ENCODE measurements at places on chromosomes 12 and 14.

GRCh38 chr12:104354167-104354867 lies 50.8 kb downstream of the EID3 start:
- DNase-seq, result no peak

GRCh38 chr12:72072592-72073212 lies 134.1 kb downstream of the TPH2 start:
- no peak for DNase-seq

DNA sequence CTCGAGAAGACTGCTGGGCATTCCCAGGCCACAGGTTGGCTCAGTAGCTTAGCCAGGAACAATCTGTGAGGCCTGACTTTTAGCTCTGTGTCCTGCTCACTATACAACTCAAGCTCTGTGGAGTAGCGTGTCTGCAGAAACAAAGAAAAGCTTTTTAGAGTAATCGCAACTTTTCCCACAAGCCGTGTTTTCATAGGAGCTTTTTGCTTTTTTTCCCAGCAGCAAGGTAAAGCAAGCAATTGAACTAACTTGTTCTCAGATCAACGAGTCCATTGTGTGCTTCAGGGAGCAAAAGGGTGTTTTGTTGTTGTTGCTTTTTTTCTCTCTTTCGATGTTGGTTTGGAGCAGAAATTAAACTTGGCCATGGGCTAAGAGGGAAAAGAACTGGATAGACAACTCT lies 97.3 kb upstream of the BCL2L14 start:
- no peak for DNase-seq

DNA sequence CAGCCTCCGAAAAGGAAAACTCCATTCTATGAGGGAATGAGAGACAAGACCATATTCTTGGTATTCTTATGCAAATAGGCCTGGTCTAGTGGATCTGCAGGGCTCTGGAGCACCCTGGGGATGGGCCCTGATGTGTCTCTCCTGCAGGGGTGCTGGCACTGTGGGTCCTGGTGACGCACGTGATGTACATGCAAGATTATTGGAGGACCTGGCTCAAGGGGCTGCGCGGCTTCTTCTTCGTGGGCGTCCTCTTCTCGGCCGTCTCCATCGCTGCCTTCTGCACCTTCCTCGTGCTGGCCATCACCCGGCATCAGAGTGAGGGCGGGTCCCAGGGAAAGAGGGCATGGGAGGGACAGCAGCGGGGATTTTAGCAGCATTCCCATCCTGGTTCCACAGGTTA lies 5.8 kb downstream of the SLC48A1 start:
- no peak for DNase-seq

DNA sequence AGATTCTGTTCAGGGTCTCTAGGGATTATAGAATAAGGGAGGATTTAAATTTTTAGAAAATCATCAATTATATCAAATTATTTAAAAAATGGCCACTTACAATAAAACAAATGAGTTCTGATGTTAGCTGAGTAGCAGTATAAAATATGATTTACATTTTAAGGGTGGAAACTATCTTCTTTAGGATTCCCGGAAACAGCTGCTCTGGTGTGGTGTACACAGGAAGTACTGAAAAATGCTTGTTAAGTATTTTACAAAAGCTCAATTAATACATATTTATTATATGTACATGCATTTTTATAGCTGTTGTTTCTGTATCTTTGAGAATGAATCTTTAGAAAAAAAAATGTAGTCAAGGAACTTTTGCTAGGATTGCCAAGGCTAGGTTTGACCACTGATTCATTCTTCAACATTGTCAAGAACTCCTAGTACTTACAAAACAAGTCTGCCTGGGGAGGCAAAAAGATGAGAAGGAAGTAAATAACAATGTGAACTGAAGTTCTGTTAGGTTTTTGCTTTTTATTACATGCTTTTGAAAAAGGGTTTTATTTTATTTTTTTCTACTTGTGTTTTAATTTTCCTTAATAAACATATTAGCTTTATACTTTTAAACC lies 48.0 kb downstream of the ARF6 start:
- DNase-seq, result no peak

- no peak for DNase-seq
These were observed 123.1 kb upstream of the FAR2 start for GRCh38 chr12:29025937-29026336.

GRCh38 chr14:73797543-73798265 lies 53.9 kb upstream of the PTGR2 start:
- no peak for DNase-seq

DNA sequence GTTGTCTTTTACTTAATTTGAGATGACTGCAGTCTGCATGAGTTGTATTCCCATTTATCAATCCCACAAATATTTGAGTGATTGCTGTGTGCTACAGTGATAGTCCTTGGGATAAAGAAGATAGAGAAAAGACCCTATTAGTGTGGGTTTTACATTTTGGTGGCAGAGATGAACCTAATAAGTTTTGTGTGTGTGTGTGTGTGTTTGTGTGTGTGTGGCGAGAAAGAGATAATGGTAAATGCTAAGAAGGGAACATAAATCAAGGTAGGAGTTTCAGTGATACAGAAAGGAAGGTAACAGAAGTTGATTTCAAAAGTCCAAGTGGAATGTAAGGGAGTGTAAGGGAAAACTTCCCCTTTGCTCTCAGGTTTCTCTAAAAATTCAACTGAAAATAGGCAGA lies 2.6 kb upstream of the DDX55 start:
- no peak for DNase-seq

DNA sequence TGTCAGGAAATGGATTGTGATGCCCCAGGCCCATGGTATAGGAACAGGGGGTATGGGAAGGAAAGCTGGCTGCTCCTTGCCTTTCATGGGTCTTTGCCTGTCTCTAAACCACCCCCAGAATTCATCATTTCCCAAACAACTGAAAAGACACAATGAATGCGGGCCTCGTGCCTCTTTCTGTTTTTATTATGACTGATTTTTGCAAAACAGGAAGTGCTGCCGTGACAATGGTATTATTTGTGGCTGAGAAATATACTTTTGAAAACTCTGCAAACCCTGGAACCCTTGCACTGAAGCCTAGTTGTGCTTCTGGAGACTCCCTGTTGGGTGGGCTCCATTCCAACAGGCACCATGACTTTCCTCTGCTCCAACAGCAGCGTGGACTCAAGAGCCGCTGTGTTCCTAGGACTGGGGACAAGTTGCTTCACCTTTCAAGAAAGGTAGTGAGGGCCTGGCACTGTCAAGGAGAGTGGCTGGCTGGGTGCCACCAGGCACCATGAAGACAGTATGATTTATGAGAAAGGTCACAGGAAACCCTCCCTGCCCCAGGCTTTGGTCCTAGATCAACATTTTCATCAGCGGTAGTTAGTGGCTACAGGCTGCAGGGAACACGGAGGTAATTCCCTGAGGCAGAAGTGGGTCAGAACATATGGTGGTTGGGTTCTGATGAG lies 4.8 kb upstream of the DGLUCY start:
- no peak for DNase-seq

GRCh38 chr14:100004392-100004791 lies 60.8 kb upstream of the EVL start:
- no peak for DNase-seq

GRCh38 chr14:77605392-77605972 lies 11.0 kb downstream of the SPTLC2 start:
- no peak for DNase-seq

- no peak for DNase-seq
These were observed 92.3 kb downstream of the RGS6 start for GRCh38 chr14:72024504-72024903.

DNA sequence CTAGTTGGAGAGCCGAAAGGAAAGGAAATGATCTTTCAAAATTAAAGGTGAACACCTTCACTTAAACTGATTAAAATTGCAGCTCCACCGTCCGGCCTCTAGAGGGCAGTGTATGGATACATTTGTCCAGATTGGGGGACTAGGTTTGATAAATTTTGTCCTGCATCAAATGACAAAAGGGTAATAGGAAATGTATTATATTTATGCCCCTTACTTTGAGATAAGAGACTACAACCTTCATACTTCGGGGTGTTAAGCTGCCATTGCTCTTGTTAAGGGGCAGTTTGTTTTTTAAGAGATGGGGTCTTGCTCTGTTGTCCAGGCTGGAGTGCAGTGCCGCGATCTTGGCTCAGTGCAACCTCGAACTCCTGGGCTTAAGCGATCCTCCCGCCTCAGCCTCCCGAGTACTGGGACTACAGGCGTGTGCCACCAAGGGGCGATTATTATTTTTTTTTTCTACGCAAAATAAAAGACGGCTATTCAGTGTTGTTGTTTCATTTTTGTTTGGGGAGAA lies 818 bp upstream of the SUOX start:
- no peak for DNase-seq

- DNase-seq, result no peak
These were observed 109.7 kb upstream of the LHX5 start for GRCh38 chr12:113581342-113581741.

GRCh38 chr12:49783917-49784676 lies 42.7 kb downstream of the TMBIM6 start:
- DNase-seq, result no peak

- no peak for DNase-seq
These were observed 240.4 kb downstream of the SNAPC1 start for GRCh38 chr14:62002642-62003041.

DNA sequence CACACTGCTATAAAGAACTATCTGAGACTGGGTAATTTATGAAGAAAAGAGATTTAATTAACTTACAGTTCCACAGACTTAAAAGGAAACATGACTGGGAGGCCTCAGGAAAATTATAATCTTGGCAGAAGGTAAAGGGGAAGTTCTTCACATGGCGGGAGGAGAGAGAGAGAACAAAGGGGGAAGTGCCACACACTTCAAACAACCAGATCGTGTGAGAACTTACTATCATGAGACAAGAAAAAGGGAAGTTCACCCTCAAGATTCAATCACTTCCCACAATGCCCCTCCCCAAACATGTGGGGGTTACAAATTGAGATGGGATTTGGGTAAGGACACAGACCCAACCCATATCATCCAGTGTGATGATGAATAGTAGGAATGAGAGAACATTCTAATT lies 366.5 kb downstream of the LRFN5 start:
- no peak for DNase-seq

GRCh38 chr12:93130366-93131054 lies 201.4 kb upstream of the EEA1 start:
- DNase-seq, result no peak

- no peak for DNase-seq
These were observed 67.0 kb downstream of the SDR9C7 start for GRCh38 chr12:56867216-56867615.

- no peak for DNase-seq
These were observed 256.7 kb downstream of the ITPR2 start for GRCh38 chr12:26576266-26576665.

- DNase-seq, result no peak
These were observed 128.8 kb downstream of the PRKD1 start for GRCh38 chr14:29798811-29799210.

DNA sequence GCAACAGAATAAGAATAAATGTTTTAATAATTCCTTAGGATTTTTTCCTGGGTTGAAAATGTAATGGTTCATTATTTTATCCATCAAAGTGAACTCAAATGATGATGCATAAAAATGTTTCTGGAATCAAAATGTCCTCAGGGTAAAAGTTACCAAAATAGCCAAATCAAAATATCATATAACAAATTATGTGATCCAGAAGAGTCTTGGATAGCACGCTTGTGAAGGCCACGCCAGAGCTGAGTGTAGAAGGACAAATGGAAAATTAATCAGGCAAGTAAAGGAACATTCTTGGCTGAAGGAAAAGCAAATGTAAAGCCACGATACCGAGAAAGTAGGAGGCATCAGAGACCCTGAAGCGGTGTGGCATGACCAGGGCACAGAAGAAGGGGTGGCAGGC lies 169.2 kb downstream of the CAPZA3 start:
- DNase-seq, result no peak

- no peak for DNase-seq
These were observed 812.4 kb downstream of the NRXN3 start for GRCh38 chr14:78982551-78982950.
